Calu3 (cell line): ENCODE measurements at places on chromosomes 4 and X.

GRCh38 chr4:72666910-72667309, 97.9 kb upstream of the ADAMTS3 start:
- DNase-seq, result no peak

GRCh38 chrX:63993936-63994335, 208.9 kb upstream of the ARHGEF9 start:
- no peak for DNase-seq

DNA sequence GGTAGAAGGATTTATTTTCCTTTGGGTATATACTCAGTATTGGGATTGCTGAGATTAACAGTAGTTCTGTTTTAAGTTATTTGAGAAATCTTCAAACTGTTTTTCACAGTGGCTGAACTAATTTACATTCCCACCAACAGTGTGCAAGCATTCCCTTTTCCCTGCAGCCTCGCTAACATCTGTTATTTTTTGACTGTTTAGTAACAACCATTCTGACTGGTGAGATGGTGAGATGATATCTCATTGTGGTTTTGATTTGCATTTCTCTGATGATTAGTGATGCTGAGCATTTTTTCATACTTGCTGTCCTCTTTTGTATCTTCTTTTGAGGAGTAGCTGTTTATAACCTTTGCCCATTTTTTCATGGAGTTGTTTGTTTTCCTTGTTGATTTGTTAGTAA, 457.8 kb downstream of the TRAM1L1 start:
- no peak for DNase-seq

- DNase-seq, result no peak
These were observed 126.9 kb downstream of the FAM53A start for GRCh38 chr4:1557221-1557597.

GRCh38 chr4:108744307-108744706, 18.5 kb downstream of the ETNPPL start:
- DNase-seq, result no peak

DNA sequence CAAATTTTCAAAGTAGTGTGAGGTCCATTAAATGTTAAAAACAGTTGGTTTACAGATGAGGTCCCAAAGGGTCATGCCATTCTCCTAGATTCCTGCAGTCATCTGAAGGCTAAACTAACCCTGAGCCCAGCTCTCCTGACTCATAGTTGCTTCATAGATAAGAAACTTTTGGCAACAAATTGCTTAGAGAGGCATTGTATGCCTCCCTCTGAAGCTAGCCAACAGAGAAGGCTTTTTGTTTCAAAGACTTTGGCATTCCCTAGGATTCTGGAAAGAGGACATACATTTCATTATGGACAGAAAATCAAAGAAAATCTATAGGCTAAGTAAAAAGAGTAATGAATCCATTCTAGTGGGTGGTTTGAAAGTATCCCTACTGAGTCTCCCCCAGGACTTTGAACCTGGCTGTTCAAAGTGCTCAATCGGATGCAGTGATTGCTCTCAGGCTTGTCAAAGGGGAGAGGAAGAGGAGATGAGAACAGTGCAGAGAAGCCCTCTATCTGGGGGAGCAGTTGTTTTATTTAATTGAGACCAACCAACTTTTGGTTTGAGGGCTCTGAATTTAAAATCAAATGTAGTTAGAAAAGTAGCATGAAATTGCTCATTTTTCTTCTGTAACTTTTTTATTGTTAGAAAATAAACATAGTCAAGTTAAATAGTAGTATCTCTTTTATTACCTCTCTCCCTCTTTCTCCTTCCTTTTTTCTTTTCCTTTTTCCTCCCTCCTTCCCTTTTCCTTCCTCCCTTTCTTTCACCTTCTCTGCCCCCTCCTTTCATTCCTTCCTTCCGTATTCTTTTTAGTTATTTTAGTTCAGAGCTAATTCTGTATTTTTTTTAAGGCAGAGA, 72.3 kb upstream of the ZNF518B start:
- no peak for DNase-seq

DNA sequence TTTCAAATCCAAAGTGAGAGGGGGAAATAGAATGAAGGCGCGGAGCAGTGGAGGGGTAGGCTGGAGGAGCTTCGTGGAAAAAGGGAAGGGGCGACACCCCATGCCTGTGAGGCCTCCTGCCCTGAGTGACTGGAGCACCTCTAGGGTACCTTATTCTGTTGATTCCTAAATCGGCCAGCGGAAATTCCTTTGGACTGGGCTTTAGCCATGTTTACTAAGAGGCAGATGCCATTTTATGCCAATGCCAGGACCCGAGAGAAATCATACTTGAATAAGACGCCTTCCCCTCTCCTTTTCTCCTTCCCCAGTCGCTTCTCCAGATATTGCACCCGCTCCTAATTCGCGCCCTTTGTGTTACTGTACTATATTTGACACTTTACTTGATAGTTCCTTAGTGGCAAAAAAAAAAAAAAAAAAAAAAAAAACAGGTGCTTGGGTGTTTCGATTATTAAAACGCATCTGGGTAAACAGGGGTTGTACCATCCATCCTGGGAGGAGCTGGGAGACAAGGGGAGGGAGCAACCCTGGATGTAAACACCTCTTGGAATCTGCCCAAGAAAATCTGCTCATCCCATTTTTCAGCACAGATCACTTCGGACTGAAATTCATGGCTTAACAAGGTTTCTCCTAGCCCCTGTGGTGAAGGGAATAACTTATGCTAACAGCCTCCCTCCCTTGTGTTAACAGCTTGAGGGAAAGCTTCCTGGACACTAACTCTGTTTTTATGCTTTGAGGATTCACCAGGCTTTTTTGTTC, 1.5 kb downstream of the BMP3 start:
- DNase-seq, result no peak

GRCh38 chrX:35046660-35047296, 104.2 kb downstream of the FAM47B start:
- no peak for DNase-seq

- no peak for DNase-seq
These were observed 188.1 kb downstream of the QDPR start for GRCh38 chr4:17323554-17324385.

- DNase-seq, result peak; percentile 57
These were observed 52.8 kb downstream of the FAM47C start for GRCh38 chrX:37060999-37061398.

DNA sequence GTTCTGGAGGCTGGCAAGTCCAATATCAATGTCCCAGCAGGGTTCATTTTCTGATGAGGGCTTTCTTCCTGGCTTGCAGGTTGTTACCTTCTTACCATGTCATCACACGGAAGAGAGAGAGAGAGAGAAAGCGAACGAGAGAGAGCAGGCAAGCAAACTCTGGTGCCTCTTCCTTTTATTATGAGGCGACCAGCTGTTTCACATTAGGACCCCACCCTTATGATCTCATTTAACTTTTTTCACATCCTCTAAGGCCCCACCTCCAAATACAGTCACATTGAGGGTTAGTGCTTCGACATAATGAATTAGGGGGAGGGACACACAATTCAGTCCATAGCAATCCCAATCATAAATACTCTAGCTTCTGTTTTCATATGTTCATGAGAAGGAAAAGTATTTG, 10.6 kb upstream of the GPR174 start:
- DNase-seq, result no peak

DNA sequence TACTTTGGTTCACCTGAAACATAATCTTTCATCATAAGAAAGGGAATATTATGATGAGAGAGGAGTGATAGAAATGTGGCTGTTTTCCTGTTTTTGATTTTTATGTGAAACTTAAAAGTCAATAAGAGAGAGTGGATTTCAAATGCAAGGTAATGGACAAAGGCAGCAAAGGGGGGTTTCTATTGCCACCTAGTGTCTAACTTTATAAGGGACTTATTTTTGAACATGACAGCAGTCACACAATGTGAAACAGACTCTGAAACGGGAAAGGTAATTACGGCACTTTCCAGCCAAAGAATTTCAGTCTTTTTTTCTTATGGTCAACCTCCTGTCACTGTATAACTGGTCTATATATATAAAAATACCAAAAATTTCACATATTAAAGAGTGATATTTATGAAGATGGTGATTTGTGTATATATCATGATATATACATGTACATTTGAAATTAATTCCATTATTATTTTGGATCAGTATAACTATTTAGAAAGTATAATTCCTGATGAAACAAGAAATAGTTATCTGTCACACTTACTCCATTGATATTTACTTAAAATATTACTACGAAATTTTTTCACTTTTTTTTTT, 127.1 kb downstream of the FBXO8 start:
- peak; percentile 2 for DNase-seq

DNA sequence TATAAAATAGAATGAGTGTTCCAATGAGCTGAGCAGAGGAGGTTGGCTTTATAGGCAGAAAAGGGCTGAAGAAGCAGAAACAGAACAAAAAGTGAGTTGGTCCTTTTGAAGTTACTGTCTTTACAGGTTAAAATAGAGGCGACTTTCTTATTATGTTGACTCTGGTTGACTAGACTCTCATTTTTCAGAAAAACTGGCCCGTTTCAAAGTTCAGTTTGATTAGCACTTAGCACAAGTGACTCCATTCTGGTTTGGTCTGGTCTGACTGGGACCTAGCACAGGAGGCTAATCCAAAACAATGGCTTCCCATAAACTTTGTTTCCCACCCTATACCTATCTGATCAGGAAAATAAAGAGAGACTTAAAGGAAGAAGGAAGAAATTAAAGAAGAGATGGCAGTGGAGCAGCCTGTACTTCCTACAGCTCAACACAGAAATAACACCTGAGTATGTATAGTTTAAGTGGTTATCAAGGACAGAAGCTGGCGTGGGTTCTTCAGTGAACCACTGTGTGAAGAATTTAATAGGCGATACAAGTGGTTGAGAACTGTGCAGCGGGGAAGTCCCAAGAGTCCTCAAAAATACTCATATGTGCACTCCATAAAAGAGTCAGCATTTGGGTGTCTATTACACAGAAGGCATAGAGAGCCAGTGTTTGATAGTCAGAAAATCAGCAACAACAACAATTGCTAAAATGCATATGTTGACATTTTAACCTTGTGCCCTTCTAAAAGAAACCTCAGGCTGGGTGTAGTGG, 554.8 kb upstream of the HTR2C start:
- no peak for DNase-seq

GRCh38 chr4:38322714-38323113, 341.3 kb upstream of the KLF3 start:
- no peak for DNase-seq

- DNase-seq, result no peak
These were observed 3.1 kb upstream of the FAM241A start for GRCh38 chr4:112142182-112142581.

- DNase-seq, result no peak
These were observed 156.2 kb upstream of the SLC7A11 start for GRCh38 chr4:138398322-138398721.

DNA sequence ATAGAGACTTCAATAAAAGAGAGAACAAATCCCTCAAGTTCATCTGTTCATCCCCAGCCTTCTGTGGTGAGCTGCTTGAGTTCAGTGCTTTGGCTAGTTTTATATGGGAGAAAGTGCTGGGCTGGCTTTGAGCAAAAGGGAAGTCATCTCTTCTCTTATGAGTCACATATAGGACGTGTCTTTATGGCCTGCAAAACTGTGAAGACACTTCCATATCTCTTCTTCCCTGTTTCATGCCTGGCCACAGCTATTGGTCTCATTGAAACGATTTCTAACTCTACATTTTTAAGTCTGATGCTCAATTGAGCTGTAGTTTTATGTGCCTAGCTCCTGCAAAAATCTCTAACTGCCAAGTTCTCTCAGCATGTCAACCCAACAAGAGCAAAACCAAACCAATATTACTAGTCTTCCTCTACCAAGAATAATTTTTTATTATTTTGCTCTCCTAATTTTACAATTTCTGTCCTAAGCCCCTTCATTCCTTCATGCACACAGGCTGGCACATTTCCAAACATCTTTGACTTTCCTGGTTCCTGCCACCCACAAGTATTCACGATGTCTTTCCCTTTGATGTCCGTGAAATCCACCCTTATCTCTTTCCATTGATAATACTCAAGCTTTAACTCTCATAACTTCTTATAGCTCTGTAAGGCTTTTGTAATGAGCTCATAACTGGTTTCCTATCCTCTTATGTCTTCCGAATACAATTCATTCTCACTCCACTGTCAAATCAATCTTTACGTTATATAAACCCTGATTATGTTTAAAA, 165.3 kb downstream of the BTC start:
- DNase-seq, result no peak

GRCh38 chr4:83075311-83076095, 39.0 kb downstream of the PLAC8 start:
- no peak for DNase-seq

DNA sequence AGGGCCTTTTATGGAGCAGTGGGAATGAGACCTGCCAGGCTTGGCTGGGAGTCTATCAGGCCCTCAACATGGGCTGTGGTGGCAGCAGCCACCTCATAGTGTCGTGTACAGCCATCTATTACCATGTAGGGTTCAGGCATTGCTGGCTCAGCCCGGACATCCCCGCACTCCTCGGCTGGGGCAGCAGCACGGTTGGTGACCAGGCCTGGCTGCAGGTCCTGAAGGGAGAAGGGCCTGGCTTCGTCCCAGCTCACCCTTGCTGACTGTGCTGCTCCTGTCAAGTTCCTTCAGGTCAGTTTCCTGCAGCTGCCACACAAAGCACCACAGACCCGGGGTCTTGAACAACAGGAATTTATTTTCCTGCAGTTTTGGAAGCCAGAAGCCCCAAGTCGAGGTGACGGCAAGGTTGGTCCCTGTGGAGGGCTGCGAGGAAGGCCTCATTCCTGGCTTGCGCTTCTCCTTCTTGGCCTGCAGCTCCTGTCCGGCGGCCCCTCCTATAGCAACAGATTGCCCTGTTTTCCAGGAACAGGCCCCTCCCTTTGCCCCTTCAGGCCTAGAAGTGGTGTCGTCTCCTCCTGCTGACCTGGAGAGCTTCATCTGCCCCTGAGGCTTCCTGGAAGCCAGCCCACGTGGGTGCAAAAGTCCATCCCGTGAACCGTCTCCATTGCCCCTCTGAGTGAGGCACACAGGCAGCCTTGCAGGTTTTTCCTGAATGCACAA, 25.2 kb upstream of the SORCS2 start:
- DNase-seq, result no peak

DNA sequence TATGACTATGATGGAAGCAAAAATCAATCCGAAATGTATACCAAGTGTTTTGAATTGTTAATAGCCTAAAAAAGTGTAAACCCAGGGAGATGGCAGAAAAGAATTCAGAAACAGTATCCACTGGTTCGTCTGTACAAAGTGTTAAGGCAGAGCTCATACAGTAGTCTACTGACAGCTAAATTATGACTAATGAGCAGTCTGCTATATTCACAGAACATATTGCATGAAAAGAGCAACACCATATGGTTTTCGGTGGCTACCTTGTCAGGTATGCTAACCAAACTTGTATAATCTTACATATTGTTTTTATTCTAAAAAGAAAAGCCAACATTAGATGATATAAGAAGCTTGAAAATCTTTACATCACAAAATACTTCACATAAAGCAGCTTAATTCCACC, 18.5 kb downstream of the EPHA5 start:
- no peak for DNase-seq

- DNase-seq, result no peak
These were observed 127.6 kb upstream of the GATB start for GRCh38 chr4:151888367-151888866.
